ENCODE measurements at places on chromosomes 1 and 21. TPM values are rescaled to one million over a fixed set of nuclear protein-coding genes. Genes with fewer than 3 reads are reported as not detected.

DNA sequence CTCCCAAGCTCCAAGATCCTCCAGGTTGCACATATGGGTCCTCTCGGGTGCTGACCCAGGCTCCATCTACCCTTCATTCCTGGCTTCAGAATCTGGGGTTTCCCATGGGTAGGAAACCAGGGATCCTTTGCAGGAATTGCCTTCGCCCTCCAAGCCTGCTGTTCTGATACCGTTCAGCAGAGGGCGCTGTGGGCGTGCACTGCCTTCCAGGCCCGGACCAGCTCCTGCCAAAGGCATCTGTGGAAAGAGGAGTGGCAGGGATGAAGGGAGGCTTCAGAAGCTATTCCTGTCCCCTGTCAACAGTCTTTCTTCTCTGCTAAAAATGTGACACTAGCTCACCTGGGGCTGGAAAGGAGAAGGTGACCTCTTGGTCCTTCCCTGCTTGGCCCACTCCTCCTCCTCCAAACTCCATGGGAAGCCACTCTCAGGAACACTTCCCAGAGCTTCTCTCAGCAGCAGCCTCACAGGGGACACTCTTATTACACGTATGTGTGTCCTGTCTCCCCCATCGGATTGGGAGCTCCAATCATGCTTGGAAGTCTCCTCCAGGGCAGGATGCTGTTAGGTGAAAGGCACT lies 71.2 kb downstream of the VWA5B1 start:
- no peak for DNase-seq

- no peak for DNase-seq
Observed at GRCh38 chr1:2459757-2460156, 16.3 kb upstream of the PLCH2 start.

Gene GJA9
- polyA plus RNA-seq: 0.76 TPM

DNA sequence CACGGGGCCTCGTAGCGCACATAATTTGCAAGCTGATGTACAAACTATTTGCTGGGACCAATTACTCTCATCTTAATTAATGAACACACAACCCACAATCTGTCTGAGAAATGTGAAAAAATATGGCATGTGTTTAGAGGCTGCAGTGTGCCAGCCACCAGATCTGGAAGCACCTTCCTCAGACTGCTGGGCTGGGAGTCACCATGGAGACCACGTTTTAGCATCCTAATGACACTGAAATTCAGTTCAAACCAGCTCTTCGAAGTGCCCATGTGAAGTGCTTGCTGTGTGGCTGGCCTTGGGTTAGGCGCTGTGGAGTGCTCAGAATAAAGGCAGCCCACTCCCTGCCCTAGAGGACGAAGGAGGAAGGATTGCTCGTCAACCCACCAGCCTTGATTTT lies 482.4 kb downstream of the OMA1 start:
- no peak for DNase-seq

Gene LAMC2
- 7.1 TPM for polyA plus RNA-seq

- no peak for DNase-seq
Observed at GRCh38 chr1:208158640-208159554, 85.3 kb downstream of the PLXNA2 start.

GRCh38 chr1:208450958-208451357 lies 206.8 kb upstream of the PLXNA2 start:
- no peak for DNase-seq

Gene MIXL1
- 0.23 TPM for polyA plus RNA-seq

Gene CHODL
- polyA plus RNA-seq: 51.1 TPM

GRCh38 chr21:40335704-40336103 lies 468.5 kb downstream of the PCP4 start:
- no peak for DNase-seq

DNA sequence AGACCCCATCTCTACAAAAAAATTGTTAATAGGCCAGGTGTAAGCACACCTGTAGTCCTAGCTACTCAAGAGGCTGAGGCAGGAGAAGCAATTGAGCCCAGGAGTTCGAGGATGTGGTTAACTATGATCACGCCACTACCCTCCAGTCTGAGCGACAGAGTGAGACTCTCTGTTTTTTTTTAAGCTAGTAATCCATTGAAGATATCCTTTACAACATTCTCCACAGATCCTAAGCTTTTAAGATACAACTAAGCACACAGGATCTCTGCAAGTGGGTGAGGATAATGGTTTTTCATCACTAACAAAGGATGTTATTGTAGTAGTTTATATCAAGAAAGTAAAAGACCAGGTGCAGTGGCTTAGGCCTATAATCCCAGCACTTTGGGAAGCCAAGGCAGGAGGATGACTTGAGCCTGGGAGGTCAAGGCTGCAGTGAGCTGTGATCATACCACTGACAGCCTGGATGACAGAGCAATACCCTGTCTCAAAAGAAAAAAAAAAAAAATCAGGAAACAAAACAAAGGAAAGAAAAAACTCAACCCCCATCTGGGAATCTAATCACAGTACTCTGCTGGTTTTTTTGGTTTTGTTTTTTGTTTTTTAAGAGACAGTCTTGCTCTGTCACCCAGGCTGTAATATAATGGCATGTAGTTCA lies 166.1 kb downstream of the RERE start:
- DNase-seq: no peak

DNA sequence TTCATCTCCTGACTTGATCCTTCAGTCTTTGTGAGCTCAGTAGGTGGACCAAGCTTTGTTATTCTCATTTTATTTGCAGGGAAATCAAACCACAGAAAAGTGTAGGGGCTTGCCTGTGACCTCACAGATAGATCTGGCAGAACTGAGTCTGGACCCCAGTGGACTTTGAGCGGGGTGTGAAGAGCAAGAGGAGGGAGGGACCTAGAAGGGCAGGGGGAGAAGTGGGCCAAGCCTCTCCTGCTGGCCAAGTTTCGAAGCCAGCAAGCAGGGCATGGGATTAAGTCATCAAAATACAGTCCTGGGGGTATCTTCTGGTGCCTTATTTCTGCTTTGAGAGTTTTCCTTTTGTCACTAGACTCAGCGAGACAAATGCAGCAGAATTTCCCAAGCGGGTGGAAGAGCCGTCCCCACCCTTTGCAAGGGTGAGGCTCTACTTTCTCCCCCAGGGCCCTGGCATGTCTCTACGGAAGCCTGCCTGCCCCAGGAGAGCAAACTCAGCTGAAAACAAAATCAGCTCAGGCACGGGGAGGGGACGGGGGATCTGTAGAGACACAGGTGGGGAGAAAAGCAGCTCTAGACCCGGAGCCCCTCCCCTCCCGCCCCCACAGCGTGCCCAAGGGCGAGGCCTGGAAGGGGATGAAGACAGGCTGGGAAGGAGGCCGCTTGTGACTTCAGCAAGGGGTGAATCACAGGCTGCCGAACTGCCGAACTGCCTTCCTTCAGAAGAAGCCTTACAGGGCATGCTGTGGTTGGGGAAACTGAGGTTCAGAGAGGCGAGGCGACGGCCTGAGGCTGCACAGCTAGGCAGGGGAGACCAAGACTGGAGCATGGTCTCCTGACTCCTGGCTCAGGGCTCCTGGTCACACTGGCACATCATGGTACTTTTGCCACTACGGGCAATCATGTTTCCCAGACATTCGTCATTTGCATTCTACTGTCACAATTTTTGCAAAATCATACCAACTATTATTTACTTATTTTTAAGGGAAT lies 19.2 kb downstream of the PKP1 start:
- DNase-seq: no peak

Gene TSACC
- polyA plus RNA-seq: 1.2 TPM

- DNase-seq: no peak
Observed at GRCh38 chr1:182662121-182662890, 22.1 kb downstream of the RGS8 start.

DNA sequence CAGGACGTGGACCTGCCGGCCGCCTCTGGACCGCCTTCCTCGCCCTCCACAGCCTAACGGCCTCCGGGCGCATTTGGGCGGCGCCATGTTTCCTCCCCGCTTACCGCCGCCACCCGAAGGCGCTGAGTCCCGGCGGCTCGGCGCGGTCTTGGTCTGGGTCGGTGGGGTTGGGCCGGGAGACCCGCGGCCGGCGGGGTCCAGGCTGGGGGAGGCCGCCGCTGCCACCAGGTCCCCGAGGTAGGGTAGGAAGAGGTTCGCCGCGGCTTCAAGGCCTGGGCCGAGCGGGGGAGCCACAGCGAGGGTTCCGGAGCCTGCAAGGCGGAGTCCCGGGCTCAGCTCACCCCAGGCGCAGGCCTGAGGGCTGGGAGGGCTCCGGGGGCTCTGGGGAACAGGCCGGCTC lies 5.5 kb downstream of the OR2C3 start:
- no peak for DNase-seq

GRCh38 chr21:33668180-33668579 lies 25.9 kb downstream of the ITSN1 start:
- no peak for DNase-seq

Gene TACSTD2
- 26.2 TPM for polyA plus RNA-seq

- no peak for DNase-seq
Observed at GRCh38 chr1:55288245-55288644, 73.1 kb upstream of the USP24 start.

Gene SUSD4
- 19.2 TPM for polyA plus RNA-seq

GRCh38 chr21:39568361-39568760 lies 44.4 kb upstream of the B3GALT5 start:
- DNase-seq: no peak

DNA sequence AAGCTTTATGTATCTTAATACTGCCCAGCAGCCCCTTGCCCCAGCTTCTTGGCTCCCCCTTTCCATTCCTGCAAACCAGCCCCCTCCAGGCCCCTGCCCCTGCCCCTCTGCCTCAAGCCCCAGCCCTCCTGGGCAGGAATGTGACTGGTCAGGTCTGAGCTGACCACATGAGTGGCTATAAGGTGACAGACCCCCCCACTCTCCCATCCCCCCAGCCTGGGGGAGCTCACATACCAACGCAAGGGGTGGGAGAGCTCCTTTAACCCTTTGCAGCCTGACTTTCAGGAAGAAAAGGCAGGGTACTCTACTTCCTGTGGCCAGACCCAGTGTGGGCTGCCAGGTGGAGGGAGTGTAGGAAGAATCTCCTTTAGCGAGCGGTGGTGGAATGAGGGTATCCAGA lies 33.2 kb downstream of the AHDC1 start:
- no peak for DNase-seq

DNA sequence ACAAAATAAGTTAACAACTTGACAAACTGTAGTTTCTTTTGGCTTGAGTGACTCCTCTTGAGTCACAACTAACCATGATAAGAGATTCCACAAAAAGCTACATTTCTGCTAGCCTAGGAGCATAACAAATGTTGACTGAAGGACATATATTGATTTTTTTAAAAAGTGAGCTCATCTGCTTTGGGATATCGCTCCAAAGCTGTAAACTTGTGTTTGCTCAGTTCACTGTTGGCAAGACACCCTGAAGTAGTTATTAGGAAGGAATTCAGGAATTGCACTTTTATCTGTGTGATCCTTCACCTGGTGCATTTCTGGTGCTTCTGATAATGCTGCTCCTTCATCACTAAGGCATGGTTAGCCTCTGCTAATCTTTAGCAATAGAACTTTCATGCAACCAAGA lies 23.7 kb downstream of the RWDD3 start:
- DNase-seq: no peak

GRCh38 chr1:53323316-53323715 lies 4.6 kb downstream of the LRP8 start:
- no peak for DNase-seq

DNA sequence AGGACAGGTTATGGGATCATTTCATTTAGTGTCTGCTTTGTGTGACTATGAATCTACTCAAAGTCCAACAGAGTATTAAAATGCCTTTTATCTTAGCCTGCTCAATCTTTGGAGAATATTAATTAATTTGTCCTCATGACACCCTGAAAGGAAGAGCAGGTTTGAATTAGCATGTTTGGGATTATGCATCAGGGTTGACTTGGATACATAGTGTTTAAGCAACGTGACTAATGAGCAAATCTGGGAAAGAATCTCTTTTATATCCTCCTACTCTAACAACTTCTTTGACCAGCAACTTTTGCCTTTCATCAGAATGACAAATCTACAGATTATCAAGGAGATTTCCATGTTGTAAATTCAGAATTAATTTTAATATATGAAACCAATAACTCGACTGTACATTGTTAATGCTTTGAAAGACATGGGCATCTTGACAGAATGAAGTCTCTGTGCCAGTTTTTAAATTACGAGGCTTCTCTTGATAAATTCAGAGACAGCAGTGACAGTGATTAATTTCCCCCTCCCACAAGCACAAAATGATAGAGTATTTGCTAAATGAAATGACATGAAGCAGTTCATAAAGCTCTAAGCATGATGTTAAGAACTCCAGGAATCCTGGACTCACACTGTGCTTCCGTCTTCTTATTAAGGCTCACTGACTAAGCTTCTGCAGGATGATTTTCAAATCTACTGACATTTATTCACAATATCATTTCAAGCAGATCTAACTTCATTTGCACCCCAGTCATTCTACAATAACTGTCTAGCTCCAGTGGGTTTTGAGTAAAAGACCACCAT lies 156.5 kb downstream of the PCNX2 start:
- no peak for DNase-seq

DNA sequence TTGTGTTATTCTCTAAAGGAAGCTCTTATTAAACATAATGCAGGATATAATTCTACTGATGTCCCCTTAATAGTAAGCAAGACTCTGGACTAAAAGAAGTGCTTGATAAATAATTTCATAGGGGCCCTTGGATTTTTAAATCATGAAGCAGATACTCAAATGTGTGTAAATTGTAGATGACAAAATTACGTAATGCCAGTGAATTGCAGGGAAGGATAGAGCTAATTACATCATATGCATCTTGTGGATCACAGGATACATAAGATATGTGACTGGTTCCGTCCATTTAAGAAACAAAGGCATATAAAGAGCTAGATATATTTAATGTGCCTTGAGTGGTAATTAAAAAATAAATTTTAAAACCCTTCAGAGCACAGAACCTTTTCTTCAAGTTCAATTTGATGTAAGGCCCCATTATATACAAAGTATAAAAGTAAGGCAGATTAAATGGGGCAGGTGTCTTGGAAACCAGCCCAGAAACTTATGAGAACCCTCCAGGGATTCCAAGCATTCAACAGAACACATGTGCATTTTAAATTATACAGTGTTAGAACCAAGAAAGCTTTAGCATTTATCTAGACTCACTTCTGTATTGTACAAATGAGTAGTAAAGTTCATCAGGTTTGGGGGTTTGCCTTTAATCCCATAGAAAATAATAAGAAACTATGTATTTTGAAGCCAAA lies 190.4 kb downstream of the NCAM2 start:
- DNase-seq: peak; percentile 4

Gene CD1E
- polyA plus RNA-seq: not detected

DNA sequence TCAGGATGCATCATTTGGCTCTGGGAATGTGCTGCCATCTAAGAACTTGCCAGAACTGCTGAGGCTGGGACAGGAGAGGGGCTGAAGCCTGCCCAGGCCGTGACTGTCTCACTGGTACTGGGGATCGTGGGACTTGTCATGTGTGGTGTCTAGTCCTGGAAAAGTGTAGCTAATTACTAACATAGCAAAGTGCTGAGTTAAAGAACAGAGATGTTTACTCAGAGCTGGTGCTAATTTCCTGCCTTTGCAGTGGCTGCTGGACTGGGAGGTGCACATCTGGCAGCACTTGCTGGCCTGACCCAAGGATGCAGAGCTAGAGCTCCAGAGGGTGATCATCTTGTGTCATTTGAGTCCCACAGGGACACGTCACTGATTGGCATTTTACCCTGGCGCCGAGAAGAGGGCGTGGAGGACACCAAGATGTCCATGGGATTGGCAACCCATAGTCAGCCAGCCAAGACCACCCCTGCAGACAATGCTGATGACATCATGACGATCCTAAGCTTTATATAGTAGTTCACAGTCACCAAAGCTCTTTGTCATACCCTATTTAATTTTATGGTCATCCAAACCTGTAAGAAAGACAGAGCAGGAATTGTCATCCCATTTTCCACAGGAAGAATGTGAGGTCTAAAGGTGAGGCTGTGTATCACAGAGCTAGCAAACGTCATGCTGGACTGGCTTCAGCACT lies 110.1 kb upstream of the SLC44A3 start:
- no peak for DNase-seq

GRCh38 chr1:196143602-196144342 lies 464.5 kb downstream of the KCNT2 start:
- DNase-seq: no peak

Measured in left kidney (tissue), 8 donors.